ENCODE measurements at places on chromosomes 7 and 10. TPM values are rescaled to one million over a fixed set of nuclear protein-coding genes. Genes with fewer than 3 reads are reported as not detected.

DNA sequence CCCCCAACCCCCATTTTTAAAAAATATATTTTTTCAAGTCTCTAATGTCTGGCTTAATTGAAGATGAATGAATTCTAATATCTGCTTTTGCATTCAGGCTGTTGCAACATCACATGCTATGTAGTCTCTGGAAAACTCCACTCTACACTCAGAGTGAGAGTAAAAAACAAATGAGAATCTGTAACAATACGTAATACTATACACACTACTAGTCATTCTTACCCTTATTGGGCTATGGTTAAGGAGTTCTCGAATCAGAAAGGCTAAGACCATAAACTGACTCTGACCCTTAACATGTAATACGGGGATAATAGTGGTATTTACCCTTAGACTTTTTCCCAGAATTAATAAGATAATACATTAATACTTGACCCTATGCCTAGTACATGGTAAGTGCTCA, 42.9 kb upstream of the TMEM168 start:
- peaks cover 52% of the 10 kb centered on the region for H3K36me3 ChIP-seq
- H3K4me1 ChIP-seq, result no peaks in the 10 kb centered on the region
- no peaks in the 10 kb centered on the region for H3K27me3 ChIP-seq
- no peak overlapping the region for H3K4me3 ChIP-seq

The SLC13A1 gene
- total RNA-seq, result not detected

GRCh38 chr10:87658858-87659555, 671 bp upstream of the PAPSS2 start:
- no peak for DNase-seq
- H3K4me1 ChIP-seq, result peaks cover 15% of the 10 kb centered on the region
- no peaks in the 10 kb centered on the region for H3K36me3 ChIP-seq
- peaks cover 47% of the 10 kb centered on the region for H3K27me3 ChIP-seq

GRCh38 chr10:116998172-116998571, 6.8 kb downstream of the SHTN1 start:
- DNase-seq, result no peak
- no peaks in the 10 kb centered on the region for H3K27me3 ChIP-seq
- H3K36me3 ChIP-seq, result no peaks in the 10 kb centered on the region

The NOBOX gene
- not detected for total RNA-seq

The EVX1 gene
- 0.80 TPM for total RNA-seq

The PDZD8 gene
- total RNA-seq, result 30.6 TPM

GRCh38 chr10:475709-476454, 213.6 kb downstream of the DIP2C start:
- no peak overlapping the region for H3K27ac ChIP-seq
- peaks cover 30% of the 10 kb centered on the region for H3K36me3 ChIP-seq
- no peak overlapping the region for H3K4me3 ChIP-seq

The FBXL13 gene
- total RNA-seq, result 2.1 TPM

DNA sequence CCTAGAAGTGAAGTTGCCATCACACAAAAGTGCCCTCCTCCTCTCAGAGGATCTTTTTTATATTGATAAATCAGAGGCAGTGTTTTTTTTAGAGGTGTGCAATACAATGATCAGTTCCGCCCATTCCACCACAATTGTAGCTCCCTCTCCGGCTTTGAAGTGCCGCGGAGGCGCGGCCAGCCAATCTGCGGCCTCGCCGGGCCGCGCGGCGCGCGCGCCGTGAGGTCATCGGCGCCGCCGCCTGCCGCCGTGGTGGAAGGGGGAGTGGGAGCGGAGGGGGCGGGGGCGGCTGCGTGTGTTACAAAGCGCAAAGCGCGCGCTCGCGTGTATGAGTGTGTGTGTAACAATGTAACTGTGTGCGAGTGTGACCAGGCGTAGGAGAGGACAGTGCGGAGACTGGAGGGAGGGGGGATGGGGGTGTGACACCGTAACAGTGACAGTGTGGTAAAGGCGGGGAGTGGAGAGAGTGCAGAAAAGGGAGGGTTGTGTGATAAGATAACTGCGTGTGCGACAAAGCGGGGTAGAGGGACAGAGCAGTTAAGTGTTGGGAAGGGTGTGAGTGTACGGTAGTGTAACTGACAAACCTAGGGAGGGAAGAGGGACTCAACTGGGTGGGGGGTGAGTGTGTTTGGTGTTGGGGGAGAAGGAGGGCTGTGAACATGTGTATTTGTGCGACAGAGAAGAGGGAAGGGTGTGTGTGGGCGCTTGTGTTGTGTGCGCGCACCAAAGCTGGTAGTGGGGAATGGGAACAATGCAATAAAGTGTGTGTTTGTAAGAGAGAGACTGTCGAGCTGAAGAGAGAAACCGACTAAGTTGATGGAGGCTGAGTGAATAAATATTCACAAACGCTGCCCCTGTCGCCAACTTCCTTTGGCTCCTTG, at the start of gene SP8:
Gene SP8, minus strand, starts transcription at position 108 of the 881 bp plus-strand sequence. Its CDS starts 88 bp downstream, at position 20.
- DNase-seq, result peak; percentile 71
- H3K27ac ChIP-seq, result peak within 1 kb of the TSS; percentile 98
- H3K27me3 ChIP-seq, result peaks cover 86% of the 10 kb centered on the region
- peak within 1 kb of the TSS; percentile 95 for H3K4me3 ChIP-seq

The CLDN3 gene
- not detected for total RNA-seq

- H3K36me3 ChIP-seq, result no peaks in the 10 kb centered on the region
- H3K27me3 ChIP-seq, result peaks cover 3% of the 10 kb centered on the region
- no peak for DNase-seq
- H3K4me1 ChIP-seq, result no peaks in the 10 kb centered on the region
- H3K27ac ChIP-seq, result no peak overlapping the region
- H3K4me3 ChIP-seq, result no peak overlapping the region
Measured at GRCh38 chr7:108026116-108026515, 23.2 kb upstream of the LAMB1 start.

GRCh38 chr7:37180828-37181549, 267.7 kb downstream of the ELMO1 start:
- H3K4me1 ChIP-seq, result peaks cover 9% of the 10 kb centered on the region
- no peak overlapping the region for H3K27ac ChIP-seq
- no peaks in the 10 kb centered on the region for H3K36me3 ChIP-seq
- no peaks in the 10 kb centered on the region for H3K27me3 ChIP-seq

- H3K4me3 ChIP-seq, result no peak overlapping the region
- H3K36me3 ChIP-seq, result no peaks in the 10 kb centered on the region
- H3K27ac ChIP-seq, result no peak overlapping the region
- no peaks in the 10 kb centered on the region for H3K4me1 ChIP-seq
- DNase-seq, result no peak
- H3K27me3 ChIP-seq, result peaks cover 4% of the 10 kb centered on the region
Measured at GRCh38 chr10:98899018-98899417, 336.6 kb downstream of the HPSE2 start.

DNA sequence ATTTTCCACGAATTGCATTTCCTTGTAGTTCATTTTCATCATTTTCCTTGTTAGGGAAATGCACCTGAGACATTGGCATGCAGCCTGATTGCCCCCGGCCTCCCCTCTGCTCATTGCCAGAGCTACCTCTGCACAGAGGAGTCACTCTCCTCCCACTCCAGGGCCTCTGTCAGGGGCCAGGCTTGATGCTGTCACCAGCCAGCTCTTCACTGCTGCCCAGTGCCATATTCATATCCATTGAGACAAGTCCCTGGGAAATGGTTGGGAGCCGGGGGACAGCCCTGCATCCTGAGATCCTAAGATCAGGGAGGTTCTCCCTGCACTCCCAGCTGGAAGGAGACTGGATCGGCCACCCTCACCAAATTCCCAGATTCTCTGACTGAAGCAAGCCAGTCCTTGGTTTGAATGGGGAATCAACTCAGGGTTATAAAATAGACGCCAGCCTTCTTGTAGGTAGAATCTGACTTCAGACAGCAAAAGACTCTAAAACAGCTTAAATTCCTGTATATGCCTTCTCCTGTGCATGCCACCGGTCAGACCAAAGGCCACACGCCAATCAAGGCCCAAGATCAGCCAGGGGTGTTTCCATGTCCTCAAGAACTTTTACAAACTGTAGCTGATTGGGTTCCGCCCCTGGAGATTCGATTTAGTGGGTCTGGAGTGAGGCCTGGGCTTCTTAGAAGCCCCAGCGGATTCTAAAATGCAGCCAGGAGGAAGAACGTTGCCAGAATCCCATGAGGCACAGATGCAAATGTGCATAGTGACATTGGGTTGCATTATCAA, 86.5 kb downstream of the PARP12 start:
- H3K27ac ChIP-seq, result no peak overlapping the region
- H3K36me3 ChIP-seq, result no peaks in the 10 kb centered on the region
- no peak for DNase-seq
- no peaks in the 10 kb centered on the region for H3K27me3 ChIP-seq

The ZNF488 gene
- total RNA-seq, result 3.2 TPM

The LIPF gene
- total RNA-seq, result not detected

DNA sequence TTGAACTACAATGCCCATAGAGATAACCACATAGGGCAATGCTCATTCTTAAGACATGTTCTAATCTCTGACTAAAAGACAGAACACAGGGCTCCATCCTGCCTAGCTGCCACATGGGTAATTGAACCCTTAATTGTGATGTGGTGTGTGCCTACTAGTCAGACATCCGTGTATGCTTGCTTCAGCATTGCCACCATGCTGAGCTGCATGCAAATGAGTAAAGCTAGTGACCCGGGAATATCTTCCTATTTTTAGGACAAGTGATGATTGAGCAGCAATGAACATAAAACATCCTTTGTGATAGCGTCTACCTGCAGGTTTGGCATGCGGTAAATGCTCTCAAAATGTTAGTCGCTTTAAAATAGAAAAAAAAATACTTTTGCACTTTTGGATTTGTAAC, 115.8 kb downstream of the MAGI2 start:
- H3K4me1 ChIP-seq, result peaks cover 8% of the 10 kb centered on the region
- H3K27me3 ChIP-seq, result no peaks in the 10 kb centered on the region
- H3K4me3 ChIP-seq, result no peak overlapping the region
- H3K36me3 ChIP-seq, result no peaks in the 10 kb centered on the region
- no peak overlapping the region for H3K27ac ChIP-seq
- no peak for DNase-seq

The CPVL gene
- total RNA-seq, result 32.9 TPM

DNA sequence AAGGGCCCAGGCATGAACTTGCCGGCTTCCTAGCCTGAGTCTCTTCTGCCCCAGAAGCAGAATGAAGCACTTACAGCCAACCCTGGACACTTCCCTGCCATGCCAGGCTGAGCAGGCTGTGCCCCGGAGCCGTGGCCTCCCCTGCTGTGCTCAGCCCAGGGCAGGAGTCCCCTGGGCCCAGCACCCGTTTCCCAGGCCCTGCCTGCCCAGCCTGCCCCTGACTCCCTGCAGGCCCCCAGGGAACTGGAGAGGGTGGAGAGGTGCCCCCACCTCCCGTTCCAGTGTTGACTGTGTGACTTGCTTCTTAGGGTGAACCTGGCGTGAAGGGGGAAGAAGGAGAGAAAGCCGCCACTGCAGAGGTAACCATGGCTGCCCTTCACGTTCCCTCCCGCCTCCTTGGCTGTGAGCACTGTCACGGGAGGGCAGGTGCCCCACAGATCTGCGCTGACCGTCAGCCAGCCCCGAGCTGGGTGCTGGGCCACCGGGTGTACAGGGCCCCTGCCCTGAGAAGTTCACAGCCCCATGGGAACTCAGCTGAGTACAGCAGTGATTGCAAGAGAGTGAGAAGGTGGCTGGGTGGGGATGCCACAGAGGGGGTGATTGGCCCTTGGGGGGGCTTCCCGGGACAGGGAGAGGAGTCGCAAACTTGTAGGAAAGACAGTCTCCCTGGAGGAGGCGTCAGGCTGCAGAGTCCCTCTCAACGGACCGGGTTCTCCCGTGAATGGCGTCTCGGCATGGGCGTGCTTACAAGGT, 75.9 kb downstream of the MYL10 start:
- H3K27me3 ChIP-seq, result peaks cover 49% of the 10 kb centered on the region
- DNase-seq, result no peak
- H3K36me3 ChIP-seq, result no peaks in the 10 kb centered on the region
- H3K4me1 ChIP-seq, result peaks cover 22% of the 10 kb centered on the region
- H3K4me3 ChIP-seq, result no peak overlapping the region
- H3K27ac ChIP-seq, result no peak overlapping the region

- peak; percentile 6 for DNase-seq
- H3K4me1 ChIP-seq, result peaks cover 17% of the 10 kb centered on the region
- H3K27me3 ChIP-seq, result peaks cover 46% of the 10 kb centered on the region
- peak overlapping the region; percentile 82 for H3K27ac ChIP-seq
Measured at GRCh38 chr10:12350167-12350872, 973 bp downstream of the CAMK1D start.

- no peaks in the 10 kb centered on the region for H3K27me3 ChIP-seq
- no peaks in the 10 kb centered on the region for H3K36me3 ChIP-seq
- no peak for DNase-seq
- no peak overlapping the region for H3K4me3 ChIP-seq
Measured at GRCh38 chr7:101330011-101330484, 8.4 kb upstream of the IFT22 start.

The THAP5 gene
- 31.9 TPM for total RNA-seq

DNA sequence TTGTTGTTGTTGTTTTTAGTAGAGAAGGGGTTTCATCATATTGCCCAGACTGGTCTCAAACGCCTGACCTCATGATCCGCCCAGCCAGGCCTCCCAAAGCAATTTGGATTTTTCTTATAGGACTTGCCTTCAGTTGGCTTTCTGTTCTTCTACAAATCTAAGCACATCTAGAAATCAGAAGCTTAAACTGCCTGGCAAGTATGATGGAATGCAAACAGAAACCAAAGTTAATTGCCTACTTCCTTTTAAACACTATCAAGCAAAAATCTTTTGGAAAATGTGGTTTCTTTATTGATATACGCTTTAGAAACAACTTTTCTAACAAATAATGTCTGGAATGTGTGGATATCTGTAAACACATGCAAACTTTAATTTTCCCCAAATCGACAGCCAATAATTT, 64.9 kb downstream of the USP6NL start:
- DNase-seq, result no peak
- H3K27me3 ChIP-seq, result no peaks in the 10 kb centered on the region
- peaks cover 40% of the 10 kb centered on the region for H3K4me1 ChIP-seq
- peak overlapping the region; percentile 78 for H3K27ac ChIP-seq

DNA sequence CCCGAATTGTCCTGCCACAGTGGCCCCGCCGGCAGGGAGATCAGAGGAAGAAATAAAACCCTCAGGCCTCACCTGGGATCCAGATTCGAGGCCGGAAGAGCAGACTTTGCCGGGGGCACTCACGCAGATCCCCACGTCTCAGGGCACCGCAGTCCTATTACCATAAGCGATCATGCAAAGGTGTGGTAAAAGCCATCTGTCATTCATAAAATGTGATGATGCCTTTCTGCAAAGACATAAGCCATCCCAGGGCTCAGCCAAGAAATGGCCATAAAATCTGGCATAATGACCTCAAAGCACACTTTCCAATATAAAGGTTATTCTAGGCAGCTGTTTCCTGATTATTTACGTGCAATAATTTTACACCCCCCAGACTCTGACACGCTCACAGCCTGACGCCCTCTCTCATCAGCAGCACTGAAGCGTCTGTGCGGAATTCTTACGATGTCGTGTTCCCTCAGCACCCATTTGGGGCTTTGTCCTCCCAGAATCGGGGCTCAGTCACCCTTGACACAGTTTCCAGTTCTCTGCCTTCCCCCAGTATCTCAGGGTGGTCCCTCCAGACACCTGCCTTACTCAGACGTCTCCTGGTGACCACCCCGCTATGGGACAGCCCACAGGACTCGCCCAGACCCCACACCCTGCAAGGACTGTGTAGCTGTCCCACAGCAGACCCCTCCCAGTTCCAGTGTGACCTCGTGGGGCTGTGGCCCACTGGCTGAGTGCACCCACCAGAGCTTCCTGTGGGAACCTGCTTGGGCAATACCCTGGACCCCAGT, 74.3 kb upstream of the FAM20C start:
- peaks cover 6% of the 10 kb centered on the region for H3K4me1 ChIP-seq
- peaks cover 7% of the 10 kb centered on the region for H3K27me3 ChIP-seq
- no peaks in the 10 kb centered on the region for H3K36me3 ChIP-seq
- DNase-seq, result no peak
- no peak overlapping the region for H3K27ac ChIP-seq

The DRGX gene
- 0.18 TPM for total RNA-seq

- no peak overlapping the region for H3K4me3 ChIP-seq
- no peak for DNase-seq
- H3K4me1 ChIP-seq, result peaks cover 22% of the 10 kb centered on the region
- no peak overlapping the region for H3K27ac ChIP-seq
Measured at GRCh38 chr10:18666810-18667209, 7.6 kb downstream of the ARL5B start.

The DYNC1I1 gene
- 0.79 TPM for total RNA-seq
